ENCODE measurements at places on chromosomes 2 and 18.

DNA sequence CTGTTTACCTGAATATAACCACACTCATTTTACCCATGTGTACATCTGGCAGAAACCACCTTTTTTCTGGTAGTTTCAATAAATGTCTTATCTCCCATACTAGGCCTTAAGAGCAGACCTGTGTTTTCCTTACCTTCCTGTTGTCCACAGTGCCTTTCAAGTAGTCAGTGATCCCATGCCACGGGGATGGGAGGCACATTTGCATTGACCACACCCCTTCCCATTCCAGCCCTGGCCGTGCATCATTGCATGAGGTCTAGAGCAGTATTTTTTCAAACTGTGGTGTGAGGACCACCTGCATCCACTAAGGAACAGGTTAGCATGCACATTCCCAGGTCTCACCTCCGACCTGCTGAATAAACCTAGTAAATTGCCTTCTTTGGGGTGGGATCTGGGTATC is 165.2 kb upstream of the FOSL2 start:
- no peak for DNase-seq

DNA sequence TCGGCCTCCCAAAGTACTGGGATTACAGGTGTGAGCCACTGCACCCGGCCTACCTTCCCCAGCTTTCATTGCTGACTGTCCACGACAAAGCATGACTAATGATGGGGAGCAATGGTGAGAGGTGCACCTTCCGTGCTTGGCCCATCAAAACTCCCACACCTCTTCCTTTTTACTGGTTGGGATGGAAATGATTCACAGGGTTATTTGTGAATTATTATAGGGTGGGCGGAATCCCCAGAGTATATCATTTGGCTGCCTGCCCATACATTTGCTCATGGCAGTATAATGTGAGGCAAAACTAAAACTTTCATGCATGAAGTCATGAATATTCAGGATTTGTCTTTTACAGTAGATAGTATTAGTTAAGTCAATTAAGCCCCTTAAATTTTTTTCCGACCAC is 334.2 kb upstream of the NETO1 start:
- no peak for DNase-seq

- DNase-seq: peak; percentile 20
Observed at GRCh38 chr18:36187193-36187825, at the start of gene MOCOS. MOCOS (plus strand) TSS chr18:36187497; CDS start chr18:36187540, 43 bp downstream.

GRCh38 chr2:217948897-217949296 is 53.9 kb downstream of the TNS1 start:
- DNase-seq: no peak

GRCh38 chr2:25749676-25750075 is 76.3 kb upstream of the DTNB start:
- no peak for DNase-seq

Data from globus pallidus (tissue), 1 donor.